Suppressor macrophage (primary cell): ENCODE measurements at places on chromosomes 6 and 20.
A peak's percentile ranks its signal among the peaks of the same experiment; 100 is the strongest.

- peak; percentile 96 for DNase-seq
Measured at GRCh38 chr6:26532699-26533531, 5.3 kb upstream of the HMGN4 start.

GRCh38 chr6:27839626-27840475, 72.3 kb downstream of the OR2B2 start:
- DNase-seq: peak; percentile 48

GRCh38 chr6:146753306-146753705, 154.5 kb downstream of the ADGB start:
- no peak for DNase-seq

DNA sequence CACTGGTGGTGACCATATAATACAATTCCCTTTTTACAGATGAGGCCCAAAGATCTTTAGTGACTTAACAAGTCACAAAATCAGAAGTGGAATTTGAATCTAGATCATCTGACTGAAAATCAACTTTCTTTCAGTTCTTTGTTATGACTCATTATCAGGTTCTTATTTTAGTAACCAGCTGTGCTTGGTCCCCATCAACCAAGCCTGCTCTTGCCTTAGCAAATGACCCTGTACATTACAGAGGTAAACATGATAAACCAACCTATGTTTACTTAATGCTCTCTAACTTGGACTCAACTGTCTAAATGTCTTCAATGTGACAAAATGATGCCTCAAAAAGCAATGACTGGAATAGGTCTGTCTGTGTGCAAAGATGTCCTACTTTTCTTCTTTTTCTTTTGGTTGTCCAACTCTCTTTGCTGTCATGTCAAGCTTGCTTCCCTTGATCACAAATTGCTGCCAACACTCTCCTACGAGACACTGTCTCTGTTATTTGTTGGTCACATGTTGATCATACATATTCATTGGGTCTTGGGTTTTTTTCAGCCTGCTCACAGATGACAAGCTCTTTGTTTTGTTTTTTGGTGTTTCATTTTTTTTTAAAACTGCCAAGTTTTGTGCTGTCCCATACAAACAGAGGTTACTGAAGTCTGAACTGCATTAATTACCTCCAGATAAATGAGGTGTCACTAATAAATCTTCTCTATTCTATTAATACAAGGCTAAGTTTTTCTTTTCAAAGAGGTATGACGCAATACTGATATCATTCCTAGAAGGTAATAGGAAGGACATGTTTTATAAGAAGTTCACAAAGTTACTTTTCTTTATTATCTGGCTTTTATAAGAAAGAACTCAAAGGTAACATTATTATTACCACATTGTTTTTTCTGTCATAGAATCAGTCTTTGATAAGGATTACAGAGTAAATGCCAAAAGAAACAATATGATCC, 62.2 kb upstream of the PLN start:
- DNase-seq: no peak

DNA sequence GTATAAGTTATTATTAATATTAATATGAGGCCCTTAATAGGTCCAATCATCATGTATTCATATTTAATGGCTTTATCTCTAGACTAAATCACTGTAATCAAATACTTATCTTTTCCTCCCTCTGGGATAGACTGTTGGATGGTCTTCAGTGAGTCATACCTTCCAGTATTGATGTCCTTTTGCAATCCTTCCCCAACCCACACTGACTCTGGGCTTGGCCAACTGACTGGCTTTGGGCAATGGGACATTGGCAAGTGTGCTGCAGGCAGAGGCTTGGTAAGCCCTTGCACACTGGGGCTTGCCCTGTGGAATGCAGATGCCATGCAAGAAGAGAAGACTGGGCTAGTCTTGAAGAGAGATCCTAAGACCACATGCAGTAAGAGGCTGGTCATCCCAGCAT, 136.6 kb downstream of the CCDC170 start:
- no peak for DNase-seq

- peak; percentile 8 for DNase-seq
Measured at GRCh38 chr6:46491201-46491627, at the start of gene RCAN2. RCAN2 (minus strand) TSS chr6:46491449.

GRCh38 chr6:105034470-105034869, 77.6 kb downstream of the LIN28B start:
- DNase-seq: no peak

- no peak for DNase-seq
Measured at GRCh38 chr20:33470866-33471265, 19.0 kb upstream of the CBFA2T2 start.

GRCh38 chr6:42292004-42292740, 74.5 kb upstream of the MRPS10 start:
- no peak for DNase-seq

- DNase-seq: no peak
Measured at GRCh38 chr20:41242807-41243206, 74.7 kb downstream of the ZHX3 start.

DNA sequence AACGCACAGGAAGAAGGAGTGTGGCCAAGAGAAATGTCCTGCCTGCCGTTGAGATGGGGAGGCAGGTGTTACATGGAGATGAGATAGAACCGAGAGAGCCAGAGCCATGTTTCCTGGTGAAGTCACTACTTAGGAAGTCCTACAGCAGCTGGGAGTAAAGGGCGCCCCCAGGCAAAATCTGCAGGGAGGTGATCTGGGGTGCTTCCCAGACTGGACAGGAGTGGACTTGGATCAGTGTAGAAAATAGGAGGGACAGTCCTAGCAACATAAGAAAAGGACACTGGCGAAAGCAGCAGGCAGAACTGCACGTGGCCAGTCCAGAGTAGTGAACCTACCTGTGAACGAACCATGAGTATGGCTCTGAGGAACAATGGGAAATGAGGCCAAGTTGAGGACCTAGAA, 85.3 kb downstream of the CD164 start:
- no peak for DNase-seq

DNA sequence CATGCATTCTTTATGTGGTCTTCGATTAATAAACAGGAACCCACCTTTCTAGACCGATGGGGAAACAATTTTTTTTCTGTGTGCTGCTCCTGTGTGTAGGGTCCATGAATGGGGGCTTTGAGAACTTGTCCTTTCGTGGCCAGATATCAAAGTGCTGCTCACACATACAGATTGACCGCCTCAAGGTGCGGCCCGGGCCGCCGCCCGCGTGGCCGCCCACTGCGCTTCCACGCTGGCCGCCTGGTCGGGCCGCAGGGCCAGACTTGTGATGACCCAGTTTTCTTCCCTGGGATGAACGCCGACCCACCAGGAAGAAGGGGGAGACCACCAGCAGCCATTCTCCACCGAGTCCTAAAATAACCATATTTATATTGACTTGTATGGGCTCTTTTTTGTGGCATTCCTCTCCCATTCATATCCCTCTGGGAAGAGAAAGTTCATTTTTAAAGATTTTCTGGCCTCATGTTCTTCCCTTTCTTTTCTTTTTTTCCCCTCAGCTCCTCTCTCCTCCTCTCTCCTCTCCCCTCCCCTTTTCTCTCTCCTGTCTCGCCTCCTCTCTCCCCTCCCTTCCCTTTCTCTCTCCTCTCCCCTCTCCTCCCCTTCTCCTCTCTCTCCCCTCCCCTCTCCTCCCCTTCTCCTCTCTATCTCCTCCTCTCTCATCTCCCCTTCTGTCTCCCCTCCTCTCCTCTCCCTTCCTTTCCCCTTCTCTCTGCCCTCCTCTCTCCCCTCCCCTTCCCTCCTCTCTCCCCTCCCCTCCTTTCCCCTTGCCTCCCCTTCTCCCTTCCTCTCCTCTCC, 264.8 kb upstream of the SUPT3H start:
- no peak for DNase-seq

GRCh38 chr6:167401525-167402194, 76.8 kb downstream of the TTLL2 start:
- no peak for DNase-seq

GRCh38 chr6:25388776-25389175, 109.6 kb downstream of the CARMIL1 start:
- no peak for DNase-seq

DNA sequence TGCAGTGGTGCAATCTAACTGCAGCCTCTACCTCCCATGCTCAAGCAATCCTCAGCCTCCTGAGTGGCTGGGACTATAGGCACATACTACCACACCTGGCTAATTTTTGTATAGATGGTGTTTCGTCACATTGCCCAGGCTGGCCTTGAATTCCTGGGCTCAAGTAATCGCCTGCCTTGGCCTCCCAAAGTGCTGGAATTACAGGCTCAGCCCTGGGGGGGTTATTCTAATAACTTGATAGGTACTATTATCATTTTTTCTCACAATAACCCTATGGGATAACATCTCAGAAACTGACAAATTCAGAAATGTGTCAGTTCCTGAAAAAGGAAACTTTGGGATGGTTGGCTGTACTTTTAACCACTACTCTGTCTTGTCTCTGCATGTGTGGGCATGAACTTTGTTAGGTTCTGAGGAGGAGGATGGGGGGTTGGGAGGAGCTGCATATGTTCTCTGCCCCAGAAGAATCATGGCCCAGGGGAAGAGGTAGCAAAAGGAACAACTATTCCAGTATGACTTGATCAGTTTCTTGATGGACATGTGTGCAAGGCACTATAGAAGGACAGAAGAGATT, 169.9 kb downstream of the CARMIL1 start:
- DNase-seq: peak; percentile 58

- DNase-seq: no peak
Measured at GRCh38 chr20:32168184-32168910, 39.2 kb downstream of the PLAGL2 start.

DNA sequence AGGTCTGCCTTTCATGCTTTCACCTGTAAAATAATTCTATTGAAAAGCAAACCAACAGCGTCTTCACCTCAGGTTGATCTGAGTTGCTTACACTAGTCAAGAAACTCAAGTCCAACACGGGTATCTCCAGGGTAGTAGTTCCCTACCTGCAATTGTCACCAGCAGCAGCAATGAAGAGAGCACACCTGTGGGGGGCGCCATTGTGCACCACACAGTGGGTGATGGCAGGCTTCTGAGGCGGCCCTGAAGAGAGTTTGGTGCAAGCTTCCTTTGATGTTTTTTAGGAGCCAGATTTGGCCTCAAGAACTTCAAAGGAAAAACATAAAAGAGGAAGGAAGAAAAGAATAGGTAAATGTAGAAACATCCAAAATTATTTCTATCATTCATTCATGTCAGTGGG, 45.1 kb downstream of the KIAA0319 start:
- no peak for DNase-seq

DNA sequence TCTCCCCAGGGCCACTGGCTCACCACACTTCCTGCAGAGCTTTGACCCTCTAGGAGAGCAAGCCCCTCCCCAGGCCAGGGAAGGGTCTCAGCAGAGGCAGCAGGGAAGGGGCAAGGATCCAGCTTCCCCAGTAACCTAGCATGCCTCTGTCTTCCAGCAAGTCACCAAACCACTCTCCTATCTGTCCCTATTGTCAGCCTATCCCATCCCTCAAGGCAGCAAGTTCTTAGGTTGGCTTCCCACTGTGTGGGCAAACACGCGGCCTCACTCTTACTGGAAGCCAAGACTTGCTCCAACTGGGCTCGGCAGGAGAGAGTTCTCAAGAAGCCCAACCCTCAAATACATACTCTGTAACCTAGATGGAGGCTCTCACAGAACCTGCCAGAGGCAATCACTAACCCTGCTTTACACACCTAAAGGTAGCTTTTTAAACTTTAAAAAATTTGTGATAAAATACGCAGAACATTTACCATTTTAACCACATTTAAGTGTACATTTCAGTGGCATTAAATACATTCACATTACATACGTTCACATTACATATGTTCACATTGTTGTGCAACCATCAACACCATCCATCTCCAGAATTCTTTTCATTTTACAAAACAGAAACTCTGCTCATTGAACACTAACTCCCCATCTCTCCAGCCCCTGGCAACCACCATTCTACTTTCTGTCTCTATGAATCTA, 58.5 kb downstream of the MRPL14 start:
- DNase-seq: no peak

DNA sequence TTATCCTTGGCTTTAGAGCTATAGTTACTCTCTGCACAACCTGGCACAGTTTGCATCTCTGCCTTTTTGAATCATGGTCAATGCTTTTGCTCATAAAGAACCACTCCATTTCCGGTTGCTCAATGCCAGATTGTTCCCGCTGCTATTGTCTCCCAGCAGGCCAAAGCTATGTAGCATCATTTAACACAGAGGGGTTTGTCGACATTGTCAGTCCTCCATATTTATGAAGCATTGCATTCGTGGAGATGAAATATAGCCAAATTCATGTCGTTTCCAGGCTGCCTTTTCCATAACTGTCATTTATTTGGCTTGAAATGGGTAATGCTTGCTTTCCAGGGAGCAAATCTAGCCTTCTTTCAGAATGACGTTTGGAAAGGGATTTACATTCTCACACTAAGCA, 598.8 kb downstream of the EPHA7 start:
- DNase-seq: no peak

DNA sequence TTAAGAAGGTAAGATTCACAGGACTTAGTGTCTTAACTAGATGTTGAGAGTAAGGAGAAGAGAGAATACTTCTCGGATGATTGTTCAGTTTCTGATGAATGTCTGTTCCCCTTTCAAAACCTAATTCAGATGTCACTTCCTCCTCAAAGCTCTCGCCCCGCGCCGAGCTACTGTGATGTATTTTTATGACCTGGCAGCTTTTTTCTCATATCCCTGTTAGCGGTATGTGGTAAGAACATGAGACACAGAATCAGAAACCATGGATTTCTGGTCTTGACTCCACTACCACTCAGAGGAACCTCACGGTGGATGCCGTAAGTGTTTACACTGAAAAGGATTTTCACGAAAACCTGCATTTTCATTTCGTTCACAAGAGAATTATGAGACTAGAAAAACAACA, 48.4 kb downstream of the CEP43 start:
- DNase-seq: peak; percentile 82

DNA sequence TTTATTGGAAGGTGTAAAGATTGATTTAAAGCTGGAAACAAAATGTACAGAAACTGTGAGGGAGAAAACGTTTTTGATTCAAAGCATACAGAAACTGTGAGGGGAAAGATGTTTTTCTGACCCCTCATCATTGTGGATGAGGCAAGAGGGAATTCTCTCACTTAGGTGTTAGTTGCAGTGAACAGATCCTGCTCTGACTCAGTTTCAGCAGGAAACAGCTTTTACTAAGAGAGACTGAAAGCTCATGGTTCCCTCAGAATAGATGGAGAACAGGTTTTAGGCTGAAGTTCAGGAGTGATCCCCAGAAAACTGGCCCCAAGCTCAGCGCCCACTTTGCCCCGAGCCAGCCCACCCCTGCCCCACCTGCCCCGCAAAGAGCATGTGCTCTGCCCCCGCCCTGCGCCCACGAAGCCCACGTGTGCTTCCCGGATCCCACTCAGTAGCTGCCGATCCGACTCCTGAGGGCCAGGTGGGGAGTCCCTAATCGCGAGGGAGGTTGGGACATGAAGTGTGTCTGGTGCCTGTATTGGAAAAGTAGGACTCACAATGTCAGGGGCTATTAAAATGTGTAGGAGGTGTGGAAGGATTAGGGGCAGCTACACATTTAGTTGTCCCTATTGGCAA, 41.2 kb downstream of the DUSP22 start:
- no peak for DNase-seq

DNA sequence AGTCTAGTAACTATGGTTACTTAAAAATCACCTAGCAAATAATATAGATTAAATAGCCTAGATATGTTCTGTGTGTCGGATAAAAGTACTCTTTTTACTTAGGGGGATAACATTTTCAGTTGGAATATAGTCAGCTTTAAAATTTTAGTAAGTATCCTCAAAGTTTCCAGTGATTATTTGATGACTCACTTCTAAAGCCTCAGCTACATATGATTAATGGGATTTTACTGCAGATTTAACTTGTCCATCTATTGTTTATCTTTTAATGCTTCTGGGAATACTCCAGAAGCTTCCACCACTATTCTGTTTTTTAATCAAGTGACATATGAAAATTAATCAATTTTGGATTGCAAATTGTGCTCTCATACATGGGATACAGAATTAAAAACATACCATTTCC, 8.7 kb upstream of the TENT5A start:
- no peak for DNase-seq
